Stimulated activated CD4-positive, alpha-beta T cell treated with anti-CD3 and anti-CD28 coated beads, TNF-alpha, amount 100 ng/mL, for 1 hour (primary cell): ENCODE measurements at places on chromosomes 12 and 14.

DNA sequence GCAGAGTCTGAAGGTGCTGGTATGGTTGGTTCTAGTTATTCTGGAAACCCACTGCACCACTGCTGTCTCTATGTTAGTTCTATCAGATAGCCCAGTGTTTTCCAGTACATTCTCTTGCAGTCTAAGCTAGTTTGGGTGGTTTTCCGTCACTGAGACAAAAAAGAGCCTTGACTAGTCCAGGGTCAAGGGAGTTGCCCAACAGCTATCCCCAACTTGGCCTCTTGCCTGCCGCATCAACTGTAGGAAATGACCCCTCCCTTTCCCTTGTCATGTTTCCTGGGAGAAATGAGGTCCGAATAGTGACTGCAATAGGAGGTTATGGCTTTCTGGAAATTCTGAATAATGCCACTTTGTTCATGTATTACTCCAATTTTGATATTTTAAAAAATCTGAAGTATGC, 160.4 kb downstream of the EFCAB11 start:
- no peak for DNase-seq

- DNase-seq, result no peak
Measured at GRCh38 chr12:96427269-96427729, 27.1 kb upstream of the CDK17 start.

GRCh38 chr12:41336041-41336549, 148.0 kb downstream of the PDZRN4 start:
- DNase-seq, result no peak

DNA sequence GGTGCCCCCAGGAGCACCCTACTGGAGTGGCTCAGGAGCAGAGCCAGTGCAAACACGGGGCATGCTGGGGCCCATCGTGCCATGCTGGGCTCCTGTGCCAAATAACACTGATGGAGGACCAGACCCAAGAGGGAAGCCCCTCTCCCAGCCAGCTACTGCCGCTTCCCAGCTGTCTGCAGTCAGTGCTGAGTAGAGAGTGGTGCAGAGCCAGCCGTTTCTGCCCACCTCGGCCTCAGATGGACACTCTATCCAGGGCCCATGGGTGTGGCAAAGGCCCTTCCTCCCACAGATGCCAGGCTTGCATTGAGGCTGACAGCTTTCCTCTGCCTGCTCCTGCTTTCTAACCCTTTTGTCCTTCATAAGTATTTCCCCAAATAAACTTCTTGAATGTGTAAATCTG, 13.2 kb downstream of the CLBA1 start:
- DNase-seq, result no peak

- DNase-seq, result no peak
Measured at GRCh38 chr12:26995706-26996105, 18.5 kb downstream of the TM7SF3 start.

- no peak for DNase-seq
Measured at GRCh38 chr14:59435987-59436386, 29.2 kb downstream of the GPR135 start.

GRCh38 chr12:66716522-66716921, 37.6 kb upstream of the GRIP1 start:
- no peak for DNase-seq

- DNase-seq, result no peak
Measured at GRCh38 chr12:66666481-66666880, 12.4 kb downstream of the GRIP1 start.

DNA sequence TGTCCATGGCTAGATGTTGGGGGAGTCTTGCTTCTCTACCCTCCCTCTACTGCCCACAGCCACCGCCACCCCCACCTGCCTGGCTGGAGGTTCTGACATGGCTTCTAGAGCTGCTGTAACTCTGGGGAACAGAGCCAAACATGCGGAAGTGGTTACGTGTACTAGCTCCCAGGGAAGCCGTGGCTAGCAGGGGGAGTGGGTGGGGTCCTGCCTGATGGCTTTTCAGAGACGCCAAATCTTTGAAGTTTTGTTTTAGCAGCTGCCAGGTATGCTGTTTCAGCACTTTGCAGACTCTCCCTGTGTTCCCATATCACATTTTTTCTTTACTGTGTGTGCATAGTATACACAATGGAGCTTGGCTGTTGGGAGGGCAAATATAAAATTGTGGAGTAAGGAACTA, 150.3 kb downstream of the TGFB3 start:
- no peak for DNase-seq

DNA sequence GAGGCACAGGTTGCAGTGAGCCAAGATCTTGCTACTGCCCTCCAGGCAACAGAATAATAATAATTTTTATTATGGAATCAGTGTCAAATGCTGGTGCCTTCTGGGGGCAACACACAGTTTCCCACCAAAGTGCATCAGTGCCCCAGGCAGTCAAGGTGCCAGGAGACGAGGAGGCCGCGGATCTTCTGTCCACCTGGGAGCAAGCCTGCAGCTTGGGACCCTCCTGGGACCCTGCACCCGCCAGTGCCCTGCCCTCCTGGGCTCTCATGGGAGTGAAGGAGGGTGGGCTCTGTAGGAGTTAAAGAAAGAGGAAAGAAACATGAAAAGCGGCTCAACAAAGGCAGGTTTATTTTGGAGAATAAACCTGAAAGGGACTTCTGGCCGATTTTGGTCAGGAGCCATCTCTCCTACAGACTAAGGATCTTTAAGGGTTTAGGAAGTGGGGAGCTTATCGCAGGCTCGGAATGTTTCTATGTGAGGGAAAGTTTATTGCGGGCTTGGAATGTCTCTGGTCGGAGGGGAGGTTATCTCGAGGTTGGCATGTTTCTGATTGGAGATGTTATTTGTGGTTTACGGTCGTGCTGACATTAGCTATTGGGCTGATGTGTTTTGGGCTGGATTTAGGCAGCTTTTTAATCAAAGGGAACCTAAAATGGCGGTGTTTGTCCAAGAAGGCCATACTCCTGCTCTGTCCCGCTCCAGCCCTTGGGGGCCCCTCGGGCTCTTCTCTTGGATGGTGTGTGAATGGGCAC, 1.1 kb upstream of the ASPG start:
- DNase-seq, result no peak

DNA sequence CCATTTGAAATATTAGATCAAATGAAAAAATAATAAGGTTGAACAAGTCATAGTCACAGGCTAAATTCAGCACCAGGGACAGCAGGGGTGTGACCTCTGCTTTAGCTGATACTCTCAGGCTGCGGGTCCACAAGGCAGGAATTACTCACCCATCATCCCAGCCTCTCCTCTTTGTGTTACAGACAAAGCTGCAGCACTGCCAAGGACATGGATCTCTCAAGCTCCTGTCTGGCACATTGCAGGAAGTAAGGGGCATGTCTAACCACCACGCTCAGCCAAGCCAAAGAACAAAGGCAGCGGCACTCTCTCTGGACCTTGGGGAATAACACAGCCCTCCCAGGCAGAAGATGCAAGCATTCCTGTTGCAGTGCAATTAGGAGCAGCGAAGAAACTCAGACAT, 783.8 kb downstream of the VRK1 start:
- no peak for DNase-seq

- DNase-seq, result no peak
Measured at GRCh38 chr14:24119691-24120090, 4.9 kb upstream of the NRL start.

DNA sequence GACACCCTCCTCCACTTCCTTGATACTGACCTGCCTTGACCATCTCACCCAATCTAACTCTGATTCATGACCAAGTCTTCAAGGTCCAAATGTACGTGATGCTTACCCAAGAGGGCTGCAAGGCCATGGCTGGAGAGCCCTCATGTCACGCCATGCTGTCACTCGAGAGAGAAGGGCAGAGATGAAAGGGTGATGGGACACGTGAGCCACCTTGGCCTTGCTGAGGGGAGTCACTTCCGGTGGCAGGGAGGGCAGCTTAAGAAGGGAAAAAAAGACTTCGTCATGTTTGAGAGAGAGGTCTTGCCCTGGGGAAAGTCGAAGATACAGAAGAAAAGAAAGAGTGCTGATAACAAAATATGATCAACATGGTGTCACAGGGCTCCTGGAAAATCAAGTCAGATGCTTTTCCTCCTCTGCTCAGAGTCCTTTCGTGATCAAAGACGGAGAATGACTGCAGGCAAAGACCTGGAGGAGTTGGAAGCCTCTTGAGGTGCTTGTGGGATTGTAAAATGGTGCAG, 3.3 kb upstream of the SCARB1 start:
- DNase-seq, result no peak

DNA sequence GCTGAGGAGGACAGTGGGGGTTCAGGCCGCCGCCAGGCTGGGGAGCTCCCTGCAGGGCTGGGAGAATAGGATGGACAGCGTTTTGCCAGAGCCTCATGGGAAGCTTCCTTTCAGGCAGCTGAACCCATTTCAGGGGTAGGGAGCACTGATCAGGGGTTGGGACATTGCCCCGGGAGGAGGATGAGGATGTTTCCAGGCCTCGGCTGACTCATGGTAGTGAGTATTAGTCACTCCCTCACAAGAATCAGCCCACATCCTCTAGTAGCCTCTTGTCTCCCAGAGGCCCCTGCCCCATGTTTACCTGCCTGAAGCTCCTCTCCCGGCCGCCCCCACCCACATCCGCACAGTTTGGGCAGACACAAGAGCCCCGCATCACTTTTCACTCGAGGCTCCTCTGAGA, 89.8 kb downstream of the ZFP36L1 start:
- no peak for DNase-seq

GRCh38 chr12:2023365-2023764, 19.1 kb upstream of the DCP1B start:
- no peak for DNase-seq

GRCh38 chr14:70871863-70872677, 35.2 kb upstream of the PCNX1 start:
- DNase-seq, result no peak

- no peak for DNase-seq
Measured at GRCh38 chr12:94222351-94223084, 74.1 kb downstream of the PLXNC1 start.

GRCh38 chr14:101761881-101762529, 496 bp downstream of the PPP2R5C start:
- DNase-seq, result no peak
